ENCODE measurements at places on chromosomes 11 and 22.
A peak's percentile ranks its signal among the peaks of the same experiment; 100 is the strongest.

- peak; percentile 16 for DNase-seq
Observed at GRCh38 chr11:8838248-8838647, 72.7 kb upstream of the AKIP1 start.

DNA sequence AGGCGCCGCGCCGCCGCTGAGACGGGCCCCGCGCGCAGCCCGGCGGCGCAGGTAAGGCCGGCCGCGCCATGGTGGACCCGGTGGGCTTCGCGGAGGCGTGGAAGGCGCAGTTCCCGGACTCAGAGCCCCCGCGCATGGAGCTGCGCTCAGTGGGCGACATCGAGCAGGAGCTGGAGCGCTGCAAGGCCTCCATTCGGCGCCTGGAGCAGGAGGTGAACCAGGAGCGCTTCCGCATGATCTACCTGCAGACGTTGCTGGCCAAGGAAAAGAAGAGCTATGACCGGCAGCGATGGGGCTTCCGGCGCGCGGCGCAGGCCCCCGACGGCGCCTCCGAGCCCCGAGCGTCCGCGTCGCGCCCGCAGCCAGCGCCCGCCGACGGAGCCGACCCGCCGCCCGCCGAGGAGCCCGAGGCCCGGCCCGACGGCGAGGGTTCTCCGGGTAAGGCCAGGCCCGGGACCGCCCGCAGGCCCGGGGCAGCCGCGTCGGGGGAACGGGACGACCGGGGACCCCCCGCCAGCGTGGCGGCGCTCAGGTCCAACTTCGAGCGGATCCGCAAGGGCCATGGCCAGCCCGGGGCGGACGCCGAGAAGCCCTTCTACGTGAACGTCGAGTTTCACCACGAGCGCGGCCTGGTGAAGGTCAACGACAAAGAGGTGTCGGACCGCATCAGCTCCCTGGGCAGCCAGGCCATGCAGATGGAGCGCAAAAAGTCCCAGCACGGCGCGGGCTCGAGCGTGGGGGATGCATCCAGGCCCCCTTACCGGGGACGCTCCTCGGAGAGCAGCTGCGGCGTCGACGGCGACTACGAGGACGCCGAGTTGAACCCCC lies 798 bp downstream of the BCR start:
- DNase-seq: peak; percentile 54

GRCh38 chr22:45248832-45249561 lies 8.3 kb upstream of the KIAA0930 start:
- no peak for DNase-seq

- peak; percentile 91 for DNase-seq
Observed at GRCh38 chr11:116787786-116788486, at the start of gene ZPR1. Gene ZPR1 (minus strand): TSS chr11:116788023. CDS start chr11:116787990, 33 bp downstream.

DNA sequence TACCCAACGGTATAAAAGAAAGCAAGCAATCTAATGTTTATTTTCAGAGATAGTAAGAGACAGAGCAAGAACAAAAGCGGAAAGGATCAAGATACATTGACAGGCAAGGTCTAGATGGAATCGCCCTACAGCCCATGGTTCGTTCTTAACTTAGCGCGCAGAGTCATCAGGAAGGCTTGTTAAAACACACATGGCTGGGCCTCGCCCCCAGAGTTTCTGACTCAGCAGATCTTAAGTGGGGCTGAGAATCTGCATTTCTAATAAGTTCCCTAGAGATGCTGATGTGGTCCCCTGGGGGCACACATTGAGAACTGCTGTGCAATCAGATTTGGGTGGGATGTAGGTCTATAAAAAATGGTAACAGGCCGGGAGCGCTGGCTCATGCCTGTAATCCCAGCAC lies 35.8 kb upstream of the CHRM4 start:
- DNase-seq: peak; percentile 35

GRCh38 chr22:30057375-30057774 lies 22.9 kb upstream of the HORMAD2 start:
- no peak for DNase-seq

DNA sequence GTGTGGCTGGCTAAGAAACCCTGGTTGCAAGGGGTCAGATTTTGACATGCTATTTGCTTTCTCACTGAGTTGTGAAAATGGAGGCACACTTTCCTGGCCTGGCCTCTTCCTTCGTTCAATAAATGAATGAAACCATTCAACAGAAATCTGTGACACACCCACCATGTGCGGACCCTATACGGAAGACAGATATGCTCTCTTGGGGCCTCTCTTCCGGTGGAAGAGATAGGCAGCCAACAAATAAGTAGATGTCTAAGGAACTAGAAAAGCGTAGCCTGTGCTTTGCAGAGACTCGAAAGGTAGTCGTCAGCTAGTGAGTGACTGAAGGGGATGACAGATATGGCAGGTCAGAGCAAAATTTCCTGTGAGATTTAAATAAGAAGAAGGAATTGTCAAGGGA lies 5.3 kb downstream of the KCNQ1OT1 start:
- DNase-seq: peak; percentile 34

DNA sequence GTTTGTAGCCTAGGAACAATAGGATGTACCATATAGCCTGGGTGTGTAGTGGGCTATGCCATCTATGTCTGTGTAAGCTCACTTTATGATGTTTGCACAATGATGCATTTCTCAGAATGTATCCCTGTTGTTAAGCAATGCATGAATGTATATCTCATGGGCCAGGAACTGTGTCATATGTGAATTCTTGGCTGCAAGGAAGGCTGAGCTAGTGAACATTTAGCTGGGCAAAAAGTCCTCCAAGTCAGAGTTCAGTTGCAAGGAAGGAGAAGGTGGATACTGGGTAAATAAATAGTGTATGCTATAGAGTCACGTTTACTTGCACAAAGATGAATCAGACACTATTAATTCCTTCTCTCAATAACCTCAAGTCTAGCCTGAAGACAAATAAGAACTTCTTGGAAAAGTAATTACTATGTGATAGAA lies 136.1 kb downstream of the EHF start:
- no peak for DNase-seq

- DNase-seq: no peak
Observed at GRCh38 chr11:121636081-121636799, 183.5 kb upstream of the SORL1-AS1 start.

GRCh38 chr11:65412271-65413076 lies 10.1 kb upstream of the NEAT1 start:
- DNase-seq: no peak

GRCh38 chr11:109051200-109051599 lies 370.8 kb upstream of the C11orf87 start:
- no peak for DNase-seq

DNA sequence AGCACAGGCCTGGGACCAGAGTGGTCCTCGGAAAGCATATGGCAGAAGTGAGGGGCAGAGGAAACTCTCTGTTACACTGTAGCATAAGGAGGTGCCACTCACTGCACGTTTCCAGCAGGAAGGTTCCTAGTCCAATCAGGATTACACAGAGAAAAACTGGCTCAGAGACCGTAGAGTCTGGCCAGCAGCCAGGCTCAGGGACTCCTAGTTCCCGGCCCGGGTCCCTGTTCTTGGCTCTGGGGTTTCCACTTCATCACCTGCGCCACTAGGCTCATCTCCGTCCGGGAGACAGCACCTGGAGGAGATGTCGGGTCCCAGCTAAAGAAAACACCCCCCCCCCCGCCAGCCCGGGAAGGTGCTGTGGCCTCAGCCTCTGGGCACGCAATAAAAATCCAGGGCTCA lies 1.1 kb downstream of the TTLL12 start:
- DNase-seq: peak; percentile 44

- no peak for DNase-seq
Observed at GRCh38 chr11:118623269-118623655, 15.8 kb downstream of the PHLDB1 start.

- no peak for DNase-seq
Observed at GRCh38 chr11:67700548-67701262, 26.3 kb upstream of the ALDH3B2 start.

GRCh38 chr11:65529475-65530156 lies 4.7 kb downstream of the SCYL1 start:
- DNase-seq: no peak

DNA sequence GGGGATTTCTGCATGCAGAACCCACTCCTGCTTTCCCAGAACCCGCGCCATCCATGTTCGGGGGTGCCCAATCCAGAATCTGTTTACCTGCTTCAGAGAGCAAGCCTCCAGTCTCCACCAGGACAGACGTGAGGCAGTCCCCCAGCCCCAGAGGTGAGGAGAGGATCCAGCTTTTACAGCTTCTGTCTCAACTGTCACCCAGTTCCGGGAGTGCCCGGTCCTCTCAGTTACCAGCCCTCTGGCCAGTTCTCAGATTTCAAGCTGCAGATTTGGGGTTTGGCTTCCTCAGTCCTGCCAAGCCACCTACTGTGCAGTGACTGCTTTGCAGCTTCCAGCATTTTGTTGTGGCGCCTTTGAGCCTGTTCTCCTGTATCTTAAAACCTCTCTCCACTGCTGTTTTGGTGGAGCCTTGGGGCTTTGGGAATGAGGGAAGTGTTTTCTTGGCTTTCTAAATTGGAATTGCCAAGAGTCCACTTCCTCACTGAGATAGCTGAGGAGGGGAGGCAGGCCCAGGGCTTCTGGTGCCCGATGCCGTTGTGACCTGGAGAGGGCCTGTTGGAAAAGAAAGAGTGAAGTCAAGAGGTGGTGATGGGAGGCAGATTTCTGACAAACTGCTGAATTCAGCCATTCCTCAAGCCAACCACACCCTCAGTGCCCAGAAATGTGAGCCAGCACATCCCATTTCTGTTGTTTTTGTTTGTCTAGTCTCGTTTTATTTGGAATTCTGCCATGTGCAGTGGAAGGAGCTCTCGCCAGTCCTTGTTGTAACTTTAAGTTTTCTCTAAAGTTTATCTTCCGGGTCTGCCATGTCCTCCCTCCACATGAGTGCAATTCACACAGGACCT lies 513.4 kb downstream of the TBC1D22A start:
- DNase-seq: no peak

DNA sequence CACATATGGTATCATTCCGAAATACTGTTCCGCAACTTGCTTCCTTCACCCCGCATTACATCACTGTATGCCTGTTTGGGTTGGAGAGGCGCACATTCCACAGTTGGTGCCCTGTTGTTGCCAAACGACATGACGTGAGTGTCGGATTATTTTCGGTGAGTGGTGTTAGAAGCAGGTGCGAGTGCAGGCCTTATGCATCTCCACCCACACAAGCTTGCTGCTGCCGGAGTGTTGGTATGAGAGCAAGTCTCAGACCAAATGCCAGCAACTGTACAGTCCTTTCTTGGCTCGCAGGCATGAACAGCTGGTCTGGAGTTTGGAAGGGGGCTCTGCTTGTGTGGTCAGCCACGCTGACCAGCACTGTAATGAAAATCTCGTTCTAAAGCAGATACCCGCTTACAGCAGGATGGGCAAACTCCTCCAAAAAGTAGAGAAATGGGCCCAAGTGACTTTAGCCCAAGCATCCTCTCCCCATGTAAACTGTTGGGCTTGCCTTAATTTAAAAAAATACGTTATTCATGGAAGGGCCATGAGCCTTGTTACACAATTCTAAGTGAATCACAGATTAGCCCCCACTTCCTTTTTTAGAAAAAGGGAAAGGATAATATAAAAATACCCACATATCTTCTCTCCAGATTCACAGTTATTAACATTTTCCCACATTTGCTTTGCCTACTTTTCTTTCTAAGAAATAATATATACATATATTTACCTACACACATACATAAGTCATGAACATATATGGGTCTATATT lies 48.7 kb upstream of the OR9Q1 start:
- DNase-seq: peak; percentile 4

GRCh38 chr11:120925944-120926343 lies 98.0 kb upstream of the TBCEL start:
- no peak for DNase-seq

DNA sequence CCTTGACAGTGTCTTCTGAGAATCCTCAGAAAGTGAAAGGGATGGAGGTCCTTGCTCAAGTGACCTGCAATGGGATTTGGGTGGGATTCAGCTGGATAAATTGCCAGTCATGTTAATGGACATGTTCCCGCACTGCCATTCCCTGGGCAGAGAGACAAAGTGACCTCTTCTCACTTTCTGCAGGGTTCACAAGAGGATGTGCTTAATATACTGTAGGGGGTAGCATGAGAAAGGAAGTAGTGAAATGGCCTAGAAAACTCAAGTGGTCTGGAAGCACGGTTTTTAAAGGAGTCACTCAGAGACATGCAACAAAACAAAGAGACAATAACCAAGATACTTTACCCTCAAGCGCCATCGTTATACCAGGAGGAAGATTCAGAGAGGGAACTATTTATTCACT lies 70.2 kb downstream of the NELL1 start:
- DNase-seq: no peak

- DNase-seq: peak; percentile 100
Observed at GRCh38 chr11:106076919-106077608, at the start of gene KBTBD3. Gene KBTBD3 (minus strand): TSS chr11:106077347. CDS start chr11:106059097, 18,250 bp downstream.

DNA sequence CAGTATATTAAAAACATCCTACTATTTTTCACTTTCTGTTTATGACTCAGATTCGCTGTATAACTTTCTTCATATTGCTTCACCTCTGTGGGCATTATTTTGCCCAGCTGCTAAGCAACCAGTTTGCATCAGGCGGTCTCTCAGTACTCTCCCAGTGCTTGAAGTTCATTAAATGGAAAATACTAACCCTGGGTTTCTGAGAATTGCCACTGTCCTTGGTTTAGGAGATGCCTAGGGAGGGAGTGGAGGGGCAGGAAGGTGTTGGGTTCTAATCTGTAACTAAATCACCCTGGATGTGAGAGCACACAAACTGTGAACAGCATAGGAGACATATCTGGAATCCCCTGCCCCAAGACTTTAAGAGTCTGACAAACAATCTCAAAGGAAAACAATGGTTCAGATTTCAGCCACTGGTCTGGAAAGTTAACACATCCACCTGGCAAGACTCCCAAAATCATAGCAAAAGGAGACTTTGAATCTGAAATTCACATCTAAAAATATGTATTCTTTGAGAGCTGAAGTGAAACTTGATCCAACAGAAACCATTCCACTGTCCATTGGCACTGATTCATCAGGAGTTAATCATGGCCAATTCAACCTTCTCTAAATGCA lies 540.0 kb downstream of the SOX6 start:
- peak; percentile 17 for DNase-seq

- peak; percentile 92 for DNase-seq
Observed at GRCh38 chr22:36331306-36331911, 56.4 kb downstream of the MYH9 start.

DNA sequence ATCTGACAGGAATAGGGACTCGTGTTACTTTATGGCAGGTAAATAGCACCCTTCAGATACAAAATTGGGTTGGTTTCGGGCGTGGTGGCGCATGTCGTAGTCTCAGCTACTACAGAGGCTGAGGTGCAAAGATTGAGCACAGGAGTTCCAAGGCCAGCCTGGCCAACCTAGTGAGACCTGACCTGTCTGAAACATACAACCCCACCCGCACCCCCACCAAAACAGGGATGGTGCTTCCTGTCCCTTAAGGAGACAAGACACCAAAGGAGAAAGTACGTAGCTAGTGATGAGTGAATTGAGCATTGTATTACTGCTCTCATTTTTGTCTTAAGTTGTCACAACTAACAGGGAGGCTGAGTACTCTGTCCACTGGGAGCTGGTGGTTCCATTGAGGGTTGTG lies 14.1 kb downstream of the RBM4 start:
- no peak for DNase-seq

- DNase-seq: no peak
Observed at GRCh38 chr22:32999039-32999815, 59.0 kb downstream of the SYN3 start.

GRCh38 chr11:6201481-6201880 lies 2.5 kb downstream of the OR52W1 start:
- peak; percentile 65 for DNase-seq

- peak; percentile 50 for DNase-seq
Observed at GRCh38 chr11:32438866-32439489, 3.6 kb upstream of the WT1 start.

Measured in hematopoietic multipotent progenitor cell treated with erythropoietin and hydrocortisone succinate and interleukin-3 and kit ligand, for 4 days (in vitro differentiated cells).